ENCODE measurements at places on chromosomes 11 and 22.

GRCh38 chr11:130263351-130263750 lies 51.4 kb downstream of the ZBTB44 start:
- DNase-seq = no peak

DNA sequence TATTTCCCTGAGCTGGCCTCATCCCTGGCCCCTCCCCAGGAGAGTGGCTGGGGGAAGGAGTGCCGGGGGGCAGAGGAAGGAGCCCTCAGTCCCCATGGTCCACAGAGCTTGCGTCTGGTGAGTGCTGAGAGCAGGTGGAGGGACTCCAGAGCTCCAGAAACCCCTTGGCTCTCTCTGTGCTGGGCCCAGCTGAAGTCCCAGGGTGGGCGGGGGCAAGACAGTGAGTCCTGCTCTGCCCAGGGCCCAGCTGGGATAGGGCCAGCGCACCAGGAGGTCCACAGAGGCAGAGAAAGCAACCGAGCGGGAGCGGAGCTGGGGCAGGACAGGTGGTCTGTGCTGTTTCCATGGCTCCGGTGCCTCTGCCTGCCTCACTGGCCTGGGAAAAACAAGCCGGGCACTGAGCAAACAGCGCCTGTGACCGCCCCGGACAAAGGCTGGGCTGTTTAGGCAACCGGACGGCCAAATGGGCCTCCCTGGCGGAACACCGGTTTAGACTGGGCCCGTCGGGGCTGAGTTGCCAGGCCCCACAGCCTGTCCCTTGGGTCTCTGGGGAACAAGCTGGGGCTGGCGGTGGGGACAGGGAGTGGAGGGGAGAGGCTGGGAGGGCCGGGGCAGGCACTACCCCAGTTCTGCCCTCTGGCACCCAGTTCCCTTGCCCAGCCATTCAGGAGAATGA lies 34.1 kb upstream of the WNT7B start:
- DNase-seq = no peak

DNA sequence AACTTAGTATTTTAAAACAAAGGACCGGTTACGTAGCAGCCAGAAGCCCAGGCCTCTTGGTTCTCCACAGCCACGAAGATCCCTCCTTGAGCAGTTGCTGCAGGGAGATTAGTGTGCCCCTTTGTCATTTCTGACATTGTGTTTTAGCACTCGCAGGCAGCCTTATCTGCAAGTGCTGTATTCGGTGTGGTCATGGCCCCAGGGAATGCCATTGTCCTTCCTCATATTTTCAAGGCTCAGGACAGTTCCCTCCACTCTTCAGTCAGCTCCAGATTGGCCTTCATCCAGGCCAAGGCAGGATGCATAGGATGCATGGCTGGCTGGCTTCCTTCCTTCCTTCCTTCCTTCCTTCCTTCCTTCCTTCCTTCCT lies 88.5 kb downstream of the ZBTB16 start:
- DNase-seq = no peak

DNA sequence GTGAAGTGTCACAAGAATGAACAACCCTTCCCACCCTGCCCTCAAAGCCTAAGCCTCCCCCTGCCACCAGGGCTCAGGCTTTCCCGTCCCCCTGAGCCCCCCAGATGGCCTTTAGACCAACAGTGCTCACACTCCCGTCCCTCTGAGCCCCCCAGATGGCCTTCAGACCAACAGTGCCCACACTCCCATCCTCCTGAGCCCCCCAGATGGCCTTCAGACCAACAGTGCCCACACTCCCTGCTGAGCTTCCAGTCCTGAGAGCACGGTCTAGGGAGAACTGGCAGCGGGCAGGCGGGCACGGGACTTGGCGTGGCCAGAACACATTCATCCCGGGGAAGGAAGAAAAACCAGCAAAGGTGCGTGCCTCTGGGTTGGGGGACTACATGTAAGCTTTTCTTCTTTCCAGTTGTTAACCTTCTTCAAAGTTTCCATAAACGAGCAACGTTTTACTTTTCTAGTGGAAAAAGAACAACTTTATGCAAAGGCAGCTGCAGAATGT lies 2.5 kb downstream of the MRGPRG start:
- DNase-seq = no peak

DNA sequence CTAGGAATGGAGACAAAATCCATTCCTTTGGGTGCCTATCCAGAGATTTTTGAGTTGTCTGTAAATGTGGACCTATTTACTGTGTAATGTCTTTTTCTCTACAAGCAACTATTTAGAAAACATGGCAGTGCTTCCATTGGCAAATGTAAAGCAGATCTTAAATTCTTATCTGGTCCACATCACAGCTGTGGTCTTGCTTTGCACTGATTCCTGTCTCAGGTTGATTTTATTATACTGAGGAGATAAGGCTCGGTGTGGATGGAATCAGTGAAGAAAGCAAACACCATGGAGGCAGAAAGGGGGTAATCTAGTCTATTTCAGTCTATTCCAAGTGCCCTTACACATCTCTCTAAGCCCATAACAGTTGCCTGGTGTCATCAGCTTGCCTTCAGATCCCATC lies 160.5 kb downstream of the NCAM1 start:
- DNase-seq = no peak

GRCh38 chr11:45563810-45564209 lies 101.6 kb downstream of the CHST1 start:
- no peak for DNase-seq

DNA sequence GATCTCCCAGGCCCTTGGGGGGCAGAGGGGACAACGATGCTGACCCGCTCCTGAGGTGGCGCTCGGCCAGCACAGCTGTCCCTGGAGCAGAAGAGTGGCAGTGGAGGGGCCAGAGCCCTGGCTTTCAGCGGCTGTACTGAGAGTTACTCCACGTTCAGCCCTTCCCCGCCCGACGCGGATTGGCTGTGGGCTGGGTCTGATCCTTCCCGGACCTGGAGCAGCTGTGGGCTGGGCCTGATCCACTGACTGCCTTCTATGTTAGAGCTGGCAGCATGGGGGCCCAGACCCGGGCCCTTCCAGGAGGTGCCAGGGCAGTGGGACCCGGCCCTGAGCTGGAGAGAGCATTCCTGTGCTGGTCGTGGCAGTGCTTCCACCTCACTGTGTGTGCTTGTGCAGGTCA lies 27.8 kb downstream of the YWHAH start:
- DNase-seq = no peak

GRCh38 chr11:122100037-122100755 lies 15.8 kb downstream of the BLID start:
- no peak for DNase-seq

DNA sequence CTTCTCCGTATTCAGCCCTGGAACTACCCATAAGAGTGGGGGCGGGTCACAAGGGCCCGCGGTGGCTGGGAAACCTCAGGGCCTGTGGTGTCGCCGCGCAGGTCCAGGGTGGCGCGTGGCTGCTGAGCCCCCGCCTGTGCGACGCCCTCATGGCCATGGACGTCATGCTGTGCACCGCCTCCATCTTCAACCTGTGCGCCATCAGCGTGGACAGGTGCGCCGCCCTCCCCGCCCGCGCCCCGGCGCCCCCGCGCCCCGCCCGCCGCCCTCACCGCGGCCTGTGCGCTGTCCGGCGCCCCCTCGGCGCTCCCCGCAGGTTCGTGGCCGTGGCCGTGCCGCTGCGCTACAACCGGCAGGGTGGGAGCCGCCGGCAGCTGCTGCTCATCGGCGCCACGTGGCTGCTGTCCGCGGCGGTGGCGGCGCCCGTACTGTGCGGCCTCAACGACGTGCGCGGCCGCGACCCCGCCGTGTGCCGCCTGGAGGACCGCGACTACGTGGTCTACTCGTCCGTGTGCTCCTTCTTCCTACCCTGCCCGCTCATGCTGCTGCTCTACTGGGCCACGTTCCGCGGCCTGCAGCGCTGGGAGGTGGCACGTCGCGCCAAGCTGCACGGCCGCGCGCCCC lies 2.4 kb downstream of the DRD4 start:
- no peak for DNase-seq

- no peak for DNase-seq
These were observed 2.7 kb downstream of the UQCR10 start for GRCh38 chr22:29769723-29770321.

DNA sequence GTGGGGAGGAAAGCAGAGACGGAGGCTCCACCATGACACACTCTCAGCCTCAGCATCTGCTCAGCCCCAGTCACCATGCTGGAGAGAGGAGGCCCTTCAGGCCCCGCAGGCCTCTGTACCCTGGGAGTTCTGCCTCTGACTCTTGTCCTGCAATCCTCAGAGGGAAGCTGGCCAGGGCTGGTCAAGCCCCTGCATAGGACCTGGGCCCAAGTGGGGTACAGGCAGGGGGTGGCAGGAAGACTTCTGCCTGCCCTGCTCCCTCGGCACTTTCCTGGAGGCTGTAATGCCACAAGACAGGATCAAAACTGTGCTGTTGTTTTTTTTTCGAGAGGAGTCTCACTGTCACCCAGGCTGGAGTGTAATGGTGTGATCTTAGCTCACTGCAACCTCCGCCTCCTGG lies 33.7 kb downstream of the LRRC74B start:
- DNase-seq = no peak

- no peak for DNase-seq
These were observed 17.5 kb downstream of the FGF3 start for GRCh38 chr11:69801513-69802335.

DNA sequence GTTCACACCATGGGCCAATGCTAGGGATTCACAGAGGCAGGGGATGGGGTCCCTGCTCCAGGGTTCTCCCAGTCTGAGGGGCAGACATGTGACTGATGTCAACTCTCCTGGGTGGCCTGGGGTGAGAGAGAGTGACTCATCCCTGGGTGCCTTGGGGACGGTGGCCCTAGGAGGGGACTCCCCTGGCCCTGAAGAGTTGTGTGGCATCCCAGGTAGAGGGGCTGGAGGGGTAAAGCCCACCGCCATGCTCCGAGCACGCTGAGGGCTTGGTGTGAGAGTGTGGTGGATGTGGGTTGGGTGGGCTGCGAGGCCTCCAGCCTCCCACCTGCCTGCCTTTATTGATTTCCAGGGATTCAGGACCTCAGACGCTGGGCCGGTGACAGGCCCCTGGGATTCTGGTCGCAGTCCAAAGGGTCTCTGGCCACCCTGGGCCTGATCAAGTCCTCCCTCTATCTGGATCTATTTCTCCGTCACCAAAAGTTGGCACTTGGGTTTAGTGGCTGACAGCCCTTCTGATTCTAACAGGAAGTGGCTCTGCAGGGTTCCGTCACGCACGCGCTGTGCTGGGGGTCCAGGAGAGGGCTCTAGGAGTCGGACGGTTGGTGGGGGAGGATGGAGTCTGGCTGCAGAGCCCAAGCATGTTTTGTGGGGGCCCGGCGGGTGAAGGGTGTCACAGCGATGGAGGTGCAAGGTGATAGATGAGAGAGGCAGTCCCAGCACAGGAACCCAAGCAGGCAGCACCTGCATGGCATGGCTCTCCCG lies 27.3 kb upstream of the WNT7B start:
- no peak for DNase-seq

GRCh38 chr11:88266919-88267318 lies 70.6 kb downstream of the CTSC start:
- no peak for DNase-seq

GRCh38 chr22:24685531-24686190 lies 82.7 kb downstream of the GGT1 start:
- no peak for DNase-seq

GRCh38 chr22:20386336-20386735 lies 7.6 kb upstream of the ZNF74 start:
- no peak for DNase-seq

GRCh38 chr11:93000511-93001476 lies 31.3 kb downstream of the MTNR1B start:
- no peak for DNase-seq

DNA sequence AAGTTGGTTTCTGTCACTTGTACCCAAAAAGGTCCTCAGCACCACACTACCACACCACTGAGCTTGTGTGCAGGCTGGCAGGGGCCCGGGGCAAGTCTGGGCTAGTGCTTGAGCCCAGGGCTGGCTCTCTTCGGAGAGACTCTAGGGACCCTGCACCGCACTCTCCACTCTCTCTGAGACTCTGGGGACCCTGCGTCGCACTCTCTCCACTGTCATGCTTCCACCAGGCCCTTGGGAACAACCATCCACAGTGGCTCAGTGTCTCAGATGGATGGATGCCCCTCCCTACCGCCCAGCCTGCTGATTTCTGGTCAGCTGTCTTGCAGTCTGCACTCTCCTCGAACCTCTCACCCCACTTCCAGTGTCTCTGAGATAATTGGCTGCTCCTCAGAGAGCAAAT lies 2.0 kb upstream of the SBF1 start:
- DNase-seq = no peak

All from effector CD4-positive, alpha-beta T cell (primary cell).